Mammary microvascular endothelial cell (primary cell): ENCODE measurements at places on chromosomes 4 and X. TPM values are rescaled to one million over a fixed set of nuclear protein-coding genes. Genes with fewer than 3 reads are reported as not detected.

The TIMM8A gene
- 7.2 and 10.3 TPM in 2 replicates for total RNA-seq

The CT45A3 gene
- total RNA-seq, result not detected in 2 replicates

The MTTP gene
- total RNA-seq, result not detected in 2 replicates

The F8A2 gene
- total RNA-seq, result not detected in 2 replicates

The GNRHR gene
- not detected in 2 replicates for total RNA-seq

The ARHGAP36 gene
- total RNA-seq, result not detected in 2 replicates

The FAM47E gene
- not detected in 2 replicates for total RNA-seq

The SUPT20HL1 gene
- total RNA-seq, result not detected in 2 replicates

The CYSLTR1 gene
- total RNA-seq, result 1.2 and 1.5 TPM in 2 replicates

The MXRA5 gene
- not detected in 2 replicates for total RNA-seq

The OTUD6A gene
- not detected in 2 replicates for total RNA-seq

The ZNF732 gene
- total RNA-seq, result 1.6 and 2.0 TPM in 2 replicates

The TLR10 gene
- not detected in 2 replicates for total RNA-seq

The RTL5 gene
- 0.44 and 0.60 TPM in 2 replicates for total RNA-seq

The SULT1B1 gene
- 3.7 and 4.6 TPM in 2 replicates for total RNA-seq

The COX7B2 gene
- total RNA-seq, result not detected in 2 replicates

The TRIML1 gene
- total RNA-seq, result 0.40 and 0.94 TPM in 2 replicates

The ARFIP1 gene
- 22.3 and 23.6 TPM in 2 replicates for total RNA-seq

The HERC3 gene
- total RNA-seq, result 13.8 and 15.3 TPM in 2 replicates

The IL21 gene
- total RNA-seq, result not detected in 2 replicates

The CASK gene
- 11.3 and 28.2 TPM in 2 replicates for total RNA-seq

The SPANXN3 gene
- total RNA-seq, result not detected in 2 replicates

The GPR143 gene
- 1.1 and 1.9 TPM in 2 replicates for total RNA-seq

The SOD3 gene
- total RNA-seq, result 0.07 TPM in 1 of 2 replicates, not detected in the other

The SPIN2A gene
- 0.33 TPM in 1 of 2 replicates, not detected in the other for total RNA-seq

The VCX2 gene
- not detected in 2 replicates for total RNA-seq

The ZCCHC18 gene
- 1.5 and 14.5 TPM in 2 replicates for total RNA-seq

The INTU gene
- 1.6 and 1.7 TPM in 2 replicates for total RNA-seq

The PNMA6F gene
- not detected in 2 replicates for total RNA-seq

The HTRA3 gene
- total RNA-seq, result 2.3 and 6.3 TPM in 2 replicates

The F8 gene
- total RNA-seq, result 2.1 and 3.1 TPM in 2 replicates
